ENCODE measurements at places on chromosomes 1 and 21.

- DNase-seq = no peak
Observed at GRCh38 chr1:184685116-184685515, 69.5 kb downstream of the EDEM3 start.

DNA sequence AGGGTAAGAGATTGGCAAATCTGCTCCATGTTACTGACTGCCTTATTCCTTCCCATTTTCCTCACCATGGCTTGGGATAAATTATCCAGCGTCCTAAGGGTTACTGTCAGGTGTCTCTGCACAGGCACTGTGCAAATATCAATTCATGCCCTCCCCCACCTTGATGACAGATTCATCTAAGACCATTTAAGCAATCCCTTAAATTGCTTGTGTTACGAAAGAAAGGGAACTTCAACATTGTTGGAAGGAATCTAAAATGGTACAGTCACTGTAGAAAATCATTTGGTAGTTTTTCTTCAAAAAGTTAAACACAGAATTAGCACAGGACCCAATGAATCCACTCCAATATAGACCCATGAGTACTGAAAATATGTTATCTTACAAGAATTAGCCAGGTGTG is 17.6 kb upstream of the MTARC2 start:
- DNase-seq = no peak

DNA sequence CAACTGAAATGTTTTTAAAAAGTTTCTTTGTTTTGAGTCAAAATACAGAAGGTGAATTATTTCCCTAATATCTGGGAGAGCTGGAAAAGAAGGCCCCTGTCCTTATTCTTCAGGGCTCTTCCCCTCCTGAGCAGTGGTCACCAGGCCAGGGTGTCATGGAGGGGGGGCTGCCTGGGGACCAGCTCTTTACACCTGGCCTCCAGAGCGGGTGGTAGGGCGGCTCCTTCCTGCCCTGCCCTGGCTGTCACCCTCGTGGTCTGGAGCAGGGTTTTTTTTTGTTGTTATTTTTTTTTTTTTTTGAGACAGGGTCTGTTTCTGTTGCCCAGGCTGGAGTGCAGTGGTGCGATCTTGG is 6.6 kb downstream of the SKI start:
- DNase-seq = no peak

- no peak for DNase-seq
Observed at GRCh38 chr1:42034426-42034825, 115.7 kb upstream of the HIVEP3 start.

- no peak for DNase-seq
Observed at GRCh38 chr1:244056577-244056976, 5.5 kb downstream of the ZBTB18 start.

- no peak for DNase-seq
Observed at GRCh38 chr1:222820171-222820712, 5.4 kb downstream of the DISP1 start.

GRCh38 chr1:53336146-53336545 is 8.3 kb upstream of the LRP8 start:
- no peak for DNase-seq

GRCh38 chr1:2642131-2642559 is 9.3 kb upstream of the MMEL1 start:
- no peak for DNase-seq

GRCh38 chr1:112882271-112882744 is 73.7 kb downstream of the SLC16A1 start:
- no peak for DNase-seq

DNA sequence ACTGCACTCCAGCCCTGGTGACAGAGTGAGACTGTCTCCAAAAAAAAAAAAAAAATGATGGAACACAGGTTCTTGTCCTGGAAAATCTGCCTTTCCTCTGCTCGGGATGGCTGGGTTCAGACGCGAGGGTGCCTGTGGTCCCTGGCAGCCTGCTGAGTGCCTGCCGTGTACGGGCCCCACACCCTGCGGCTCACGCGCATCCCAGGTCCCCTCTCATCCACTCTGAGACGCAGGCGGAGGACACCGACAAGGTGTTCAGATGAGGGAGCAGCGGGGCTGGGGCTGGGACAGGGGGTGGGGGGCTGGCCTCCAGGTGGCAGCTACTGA is 4.3 kb upstream of the ANKRD65 start:
- DNase-seq = no peak
